T-helper 2 cell treated with Interferon-gamma antibody and Interleukin-4, amounts not matched to agents 5 μg/mL and 100 μg/mL, for 36 hours (primary cell): ENCODE measurements at places on chromosomes 7 and 10.

GRCh38 chr10:60137292-60137992 is 231.1 kb upstream of the CCDC6 start:
- DNase-seq = no peak

- no peak for DNase-seq
These were observed 1.9 kb upstream of the ARHGAP22 start for GRCh38 chr10:48606530-48607355.

DNA sequence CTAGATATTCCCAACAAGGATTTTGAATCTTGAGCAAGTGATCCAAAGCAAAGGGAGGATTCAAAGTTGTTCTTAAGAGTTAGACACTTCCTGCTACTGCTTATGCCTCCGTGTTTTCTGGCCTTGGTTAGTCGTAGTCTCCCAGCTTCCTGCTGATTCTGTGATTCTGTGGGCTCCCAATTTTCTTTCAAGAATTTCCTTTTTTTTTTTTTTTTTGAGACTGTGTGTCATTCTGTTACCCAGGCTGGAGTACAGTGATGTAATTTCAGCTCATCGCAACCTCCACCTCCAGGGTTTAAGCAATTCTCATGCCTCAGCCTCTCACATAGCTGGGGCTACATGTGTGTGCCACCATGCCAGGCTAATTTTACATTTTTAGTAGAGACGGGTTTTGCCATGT is 4.4 kb upstream of the ITGB8 start:
- DNase-seq = no peak

DNA sequence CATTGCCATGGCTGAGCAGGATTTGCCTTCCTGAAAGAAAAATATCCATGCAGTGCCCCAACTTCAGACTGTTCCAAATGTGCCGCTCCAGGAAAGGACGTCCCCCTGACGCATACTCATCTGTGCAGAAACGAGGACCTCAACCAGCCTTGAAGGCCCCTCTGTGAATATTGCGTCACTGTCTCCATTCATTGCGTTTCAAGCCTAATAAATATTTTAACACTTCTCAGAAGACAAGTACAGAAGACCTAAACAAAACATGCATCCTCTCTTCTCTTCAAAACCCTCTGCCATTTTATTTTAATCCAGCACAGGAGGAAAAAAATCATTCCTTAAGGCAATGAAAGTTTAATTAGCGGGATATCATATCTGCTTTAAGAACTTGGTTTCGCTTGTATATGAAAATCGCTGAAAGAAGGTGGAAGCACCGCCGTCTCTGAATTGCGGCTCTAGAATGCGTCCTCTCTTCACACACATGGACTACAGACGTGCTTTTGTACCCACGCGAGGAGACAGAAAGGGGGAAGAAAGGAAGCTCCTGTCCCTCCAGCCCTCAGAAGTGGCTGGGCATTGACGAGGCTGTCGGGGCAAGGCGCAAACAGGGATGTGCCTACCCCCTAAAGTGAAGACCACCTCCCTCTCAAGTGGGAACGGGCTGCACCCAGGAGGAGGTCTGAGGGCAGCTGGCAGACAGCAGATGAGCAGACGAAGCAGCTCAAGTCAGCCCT is 36.8 kb downstream of the RGS10 start:
- no peak for DNase-seq

DNA sequence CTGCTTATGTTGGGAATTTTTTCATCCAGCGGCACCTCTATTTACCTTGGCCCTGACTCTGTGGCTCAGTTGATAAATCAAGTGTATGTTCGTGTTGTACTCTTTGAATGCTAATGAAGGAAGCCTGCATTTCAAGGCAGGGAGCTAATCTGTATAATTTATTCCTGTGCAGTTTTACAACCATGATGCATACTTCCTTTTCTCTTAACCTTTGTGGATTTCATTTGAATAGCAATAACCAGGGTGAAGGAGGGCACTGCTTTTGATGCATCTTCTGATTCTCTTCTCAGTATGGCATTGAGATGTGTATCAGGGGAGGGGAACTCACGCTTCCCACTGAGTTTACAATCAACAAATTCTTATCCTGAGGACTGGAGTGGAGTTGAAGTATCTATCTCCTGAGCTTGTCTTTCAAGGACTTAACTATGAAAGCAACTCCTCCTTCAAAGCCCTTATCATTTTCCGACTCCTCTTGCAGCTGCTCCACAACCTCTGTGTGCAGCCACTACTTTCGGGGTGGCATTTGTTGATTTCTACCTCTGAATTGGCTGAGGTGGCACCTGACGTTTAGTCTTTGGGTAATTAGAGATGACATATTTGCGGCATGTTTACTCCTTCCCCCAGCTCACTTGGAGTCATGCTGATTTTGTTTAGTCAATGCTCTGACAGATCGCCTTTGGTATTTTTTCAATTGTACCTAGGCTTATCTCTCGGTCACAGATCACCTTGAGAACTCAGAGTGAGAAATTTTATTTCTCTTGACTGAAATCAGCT is 275.2 kb downstream of the PHTF2 start:
- no peak for DNase-seq
